ENCODE measurements at places on chromosomes 7 and 10.

DNA sequence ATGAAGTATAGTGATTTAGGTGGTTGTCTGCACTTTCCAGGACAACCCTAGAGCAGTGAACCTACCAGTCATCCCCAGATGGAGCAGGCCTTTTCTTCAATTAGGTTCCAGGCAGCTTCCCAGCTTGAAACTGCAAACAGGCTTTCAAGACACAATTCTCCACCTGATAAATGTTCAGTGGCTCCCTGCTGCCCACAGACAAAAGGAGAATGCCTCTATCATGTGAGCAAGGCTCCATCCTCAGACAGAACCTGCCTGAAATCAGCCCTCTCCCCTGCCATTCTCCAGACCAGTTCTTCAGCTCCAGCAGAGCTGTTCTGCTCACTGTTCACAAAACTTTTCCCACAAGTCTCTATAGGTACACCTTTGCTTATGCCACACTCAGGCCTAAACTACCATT is 22.1 kb downstream of the RELN start:
- no peak for DNase-seq

DNA sequence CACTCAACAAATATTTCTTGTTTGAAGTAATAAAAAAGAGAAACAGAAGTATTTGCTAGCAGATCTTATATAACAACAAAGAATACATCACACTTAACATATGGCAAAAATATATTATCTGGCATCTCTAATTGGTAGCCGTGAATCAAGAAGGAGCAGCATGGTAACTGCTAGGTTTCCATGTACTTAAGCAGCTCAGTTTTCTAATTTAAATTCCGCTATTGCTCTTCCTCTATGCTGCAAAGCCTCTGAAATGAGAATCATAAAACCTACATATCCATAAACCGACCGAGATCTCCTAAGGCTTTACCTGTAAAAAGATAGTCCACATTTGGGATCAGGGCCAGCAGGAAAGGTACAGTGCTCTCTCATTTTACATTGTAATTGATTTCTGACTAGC is 76.6 kb upstream of the PTPRZ1 start:
- DNase-seq = no peak

DNA sequence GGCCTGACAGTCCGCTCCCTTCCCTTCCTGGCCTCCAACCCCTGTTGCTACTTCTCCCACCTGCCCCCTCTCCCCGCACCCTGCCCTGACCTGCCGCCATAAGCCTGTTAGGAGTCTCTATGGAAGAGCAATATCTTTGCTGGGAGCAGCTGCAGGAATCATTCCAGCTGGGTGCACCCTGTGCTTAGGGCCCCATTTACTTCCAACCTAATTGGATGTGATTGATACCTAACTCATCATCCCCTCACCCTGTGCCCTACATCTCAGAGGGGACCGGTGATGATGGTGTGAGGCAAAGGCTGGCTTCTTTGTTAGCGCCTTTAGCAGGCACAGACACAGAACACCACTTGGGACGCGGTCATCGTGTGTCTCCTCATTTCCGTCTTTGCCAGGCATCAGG is 80.0 kb upstream of the FAM180A start:
- no peak for DNase-seq

DNA sequence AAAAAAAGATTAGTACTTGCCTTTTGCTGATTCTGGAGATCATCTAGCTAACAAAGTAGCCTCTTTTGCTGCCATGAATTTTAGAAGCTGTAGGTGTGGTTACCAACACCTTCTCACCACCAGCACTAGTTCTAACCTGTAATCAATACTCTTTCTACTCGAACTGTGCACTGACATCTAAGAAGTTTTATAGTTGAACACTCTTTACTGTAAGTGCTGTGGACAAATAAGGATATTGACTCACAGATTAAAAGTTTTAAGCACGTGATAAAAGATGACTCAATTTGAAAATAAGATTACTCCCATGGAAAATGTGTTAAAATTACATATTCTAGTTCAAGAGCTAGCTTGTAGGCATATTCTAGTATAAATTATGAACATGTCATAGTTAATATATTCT is 89.9 kb downstream of the REEP3 start:
- DNase-seq = no peak

GRCh38 chr10:108049668-108050067 is 885.2 kb upstream of the SORCS1 start:
- DNase-seq = no peak

GRCh38 chr10:1163204-1163660 is 107.0 kb downstream of the WDR37 start:
- no peak for DNase-seq

- no peak for DNase-seq
Observed at GRCh38 chr7:128022631-128023532, 8.4 kb downstream of the LRRC4 start.

All from GDM1 (cell line).